ENCODE measurements at places on chromosomes 6 and 20.

DNA sequence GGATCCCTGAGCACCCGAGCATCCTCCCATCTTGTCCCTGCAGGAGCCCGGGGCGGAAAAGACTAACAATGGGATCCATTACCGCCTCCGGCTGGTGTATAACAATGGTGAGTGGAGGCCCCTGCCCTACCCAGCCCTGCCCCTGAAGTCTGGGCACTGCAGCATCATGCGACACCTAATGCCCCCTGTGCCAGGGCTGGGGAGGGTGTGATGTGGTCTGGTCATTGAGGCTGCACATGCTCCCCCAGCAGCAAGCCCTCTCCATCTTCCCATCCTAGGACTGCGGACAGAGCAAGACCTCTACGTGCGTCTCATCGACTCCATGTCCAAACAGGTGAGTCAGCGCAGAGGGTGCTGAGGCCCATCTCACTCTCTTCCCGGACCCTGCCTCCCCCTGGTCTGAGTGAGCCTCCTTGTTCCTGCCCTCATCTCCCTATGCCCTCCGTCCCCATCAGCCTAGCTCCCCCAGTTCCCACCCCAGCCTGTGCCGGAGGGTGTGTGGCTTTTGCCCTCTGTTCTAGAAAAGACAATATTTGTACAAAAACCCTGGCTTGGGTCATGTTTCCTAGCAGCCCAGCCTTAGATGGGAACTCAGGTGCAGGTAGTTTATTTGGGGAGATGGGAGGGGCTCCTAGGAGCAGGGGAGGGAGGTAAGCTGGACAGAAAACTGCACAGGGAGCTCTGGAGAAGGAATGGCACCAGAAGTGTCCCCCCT lies 13.5 kb downstream of the EBF4 start:
- no peak for DNase-seq

DNA sequence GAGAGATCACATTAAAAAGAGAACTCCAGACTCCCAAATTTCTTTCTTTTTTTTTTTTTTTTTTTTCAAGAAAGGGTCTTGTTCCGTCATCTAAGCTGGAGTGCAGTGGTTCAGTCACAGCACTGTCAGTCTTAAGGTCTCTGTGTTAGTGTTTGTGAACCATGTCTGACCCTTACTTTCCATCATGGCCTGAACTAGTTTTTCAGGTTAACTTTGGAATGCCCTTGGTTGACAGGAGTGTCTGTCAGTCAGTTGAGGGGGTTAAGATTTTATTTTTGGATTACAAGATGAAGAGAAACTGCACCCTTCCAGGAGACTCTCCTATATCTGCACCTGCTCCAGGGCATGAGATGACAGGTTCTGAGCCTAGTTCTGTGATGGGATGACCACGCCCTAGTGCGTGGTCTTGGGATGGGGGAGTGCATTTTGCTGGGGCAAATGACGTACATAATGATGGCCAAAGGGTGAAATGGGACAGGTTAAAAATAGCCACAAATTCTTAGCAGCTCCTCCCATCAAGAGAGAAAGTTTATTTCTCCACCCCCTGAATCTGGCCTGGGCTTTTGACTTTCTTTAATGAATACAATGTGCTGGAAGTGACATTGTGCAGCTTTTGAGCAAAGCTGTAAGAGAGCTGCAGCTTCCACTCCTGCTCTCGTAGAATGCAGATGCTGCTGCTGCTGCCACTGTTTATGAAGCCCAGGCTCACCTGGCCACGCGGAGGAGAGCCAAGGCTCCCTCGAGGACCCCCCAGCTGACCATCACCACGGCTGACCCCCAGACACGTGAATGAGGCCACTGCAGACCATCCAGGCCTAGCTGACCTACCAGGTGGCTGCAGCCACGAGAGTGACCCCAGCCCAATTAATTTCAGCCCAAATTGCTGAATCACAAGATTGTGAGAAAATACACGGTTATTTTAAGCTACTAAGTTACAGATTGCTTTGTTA lies 29.7 kb upstream of the FAM50B start:
- no peak for DNase-seq

DNA sequence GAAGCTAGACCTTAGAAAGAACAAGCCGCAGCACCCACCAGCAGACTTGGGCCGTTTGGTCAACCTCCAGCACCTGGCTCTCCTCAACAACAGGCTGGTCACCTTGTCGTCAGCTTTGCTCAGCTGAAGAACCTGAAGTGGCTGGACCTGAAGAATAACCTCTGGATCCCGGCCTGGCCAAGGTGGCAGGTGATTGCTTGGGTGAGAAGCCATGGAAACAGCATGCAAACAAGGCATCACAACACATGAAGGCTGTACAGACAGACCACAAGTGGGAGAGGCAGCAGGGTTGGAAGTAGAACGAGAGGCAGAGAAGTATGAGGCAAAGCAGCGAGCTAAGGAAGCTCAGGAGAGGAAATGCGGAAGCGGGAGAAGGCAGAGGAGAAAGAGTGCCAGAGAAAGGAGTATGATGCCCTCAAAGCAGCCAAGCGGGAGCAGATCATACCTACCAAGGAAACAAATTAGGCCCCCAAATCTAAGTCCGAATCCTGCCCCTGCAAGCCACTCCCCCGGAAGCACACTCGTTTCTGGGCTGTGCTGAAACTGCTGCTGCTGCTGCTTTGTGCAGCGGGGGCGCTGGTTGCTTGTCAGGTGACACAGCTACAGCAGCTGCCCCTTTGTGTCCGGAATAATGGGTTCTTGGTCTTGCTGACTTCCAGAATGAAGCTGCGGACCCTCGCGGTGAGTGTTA lies 121.6 kb upstream of the LGSN start:
- no peak for DNase-seq

DNA sequence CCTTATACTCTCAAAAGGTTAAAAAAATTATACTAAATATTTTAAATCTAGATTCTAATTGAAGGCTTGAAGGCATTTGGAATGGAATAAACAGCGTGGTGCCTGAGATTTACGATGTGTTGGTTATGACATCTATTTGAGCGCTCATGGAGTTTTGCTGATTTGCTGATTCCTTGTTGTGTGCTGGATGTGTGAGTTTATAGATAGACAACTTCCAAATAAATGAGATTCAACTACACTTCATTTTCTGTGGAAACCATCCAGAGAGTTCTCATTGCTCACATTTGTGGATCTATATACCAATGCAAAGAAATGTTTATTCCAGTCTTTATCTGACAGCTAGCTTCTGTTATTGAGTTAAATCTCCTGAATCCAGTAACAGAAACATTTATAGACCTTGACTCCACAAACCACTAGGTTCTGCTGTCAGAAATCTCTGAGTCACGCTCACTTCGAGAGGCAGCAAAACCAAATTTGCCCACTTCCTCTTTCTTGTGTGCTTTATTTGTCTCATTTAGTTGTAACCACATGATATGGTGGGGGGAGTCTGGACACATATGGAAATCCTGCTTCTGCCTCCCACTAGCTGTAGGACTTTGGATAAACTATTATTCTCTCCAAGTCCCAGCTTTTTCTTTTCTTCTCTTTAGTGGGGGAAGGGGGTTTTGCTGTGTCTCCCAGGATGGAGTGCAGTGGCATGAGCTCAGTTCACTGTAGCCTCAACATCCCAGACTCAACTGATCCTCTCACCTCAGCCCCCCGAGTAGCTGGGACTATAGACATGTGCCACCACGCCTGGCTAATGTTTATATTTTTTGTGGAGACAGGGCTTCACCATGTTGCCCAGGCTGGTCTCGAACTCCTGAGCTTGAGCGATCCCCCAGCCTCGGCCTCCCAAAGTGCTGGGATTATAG lies 54.5 kb downstream of the IPCEF1 start:
- no peak for DNase-seq

DNA sequence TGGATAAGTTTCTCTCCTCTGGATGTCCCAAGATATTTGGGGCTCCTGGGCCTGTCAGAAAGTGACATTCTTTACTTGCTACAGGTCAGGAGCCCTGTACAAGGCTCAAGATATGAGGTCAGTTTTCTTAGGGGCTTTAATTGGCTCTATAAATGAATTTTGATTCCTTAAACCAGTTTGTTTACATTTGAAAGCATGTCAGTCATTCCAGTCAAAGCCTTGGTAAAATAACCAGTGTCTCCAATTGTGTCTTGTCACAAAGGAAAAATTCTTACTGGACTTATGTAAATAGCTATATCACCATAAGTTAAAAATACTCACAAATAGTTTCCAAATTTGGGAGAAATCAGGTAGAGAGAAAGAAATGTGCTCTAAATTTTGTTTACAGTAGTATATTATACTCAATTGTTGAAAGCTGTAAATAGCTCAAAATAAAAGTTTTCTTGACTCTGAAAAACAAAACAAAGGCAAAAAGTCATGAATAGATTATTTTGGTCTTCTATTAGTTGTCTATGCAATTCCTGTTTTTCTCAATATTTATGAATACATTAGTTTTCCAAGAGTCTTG lies 22.9 kb downstream of the RNF182 start:
- DNase-seq = no peak

- peak; percentile 34 for DNase-seq
These were observed 30.4 kb downstream of the RALY start for GRCh38 chr20:34023937-34024722.

GRCh38 chr6:29729774-29730328 lies 6.6 kb downstream of the HLA-F start:
- peak; percentile 6 for DNase-seq

DNA sequence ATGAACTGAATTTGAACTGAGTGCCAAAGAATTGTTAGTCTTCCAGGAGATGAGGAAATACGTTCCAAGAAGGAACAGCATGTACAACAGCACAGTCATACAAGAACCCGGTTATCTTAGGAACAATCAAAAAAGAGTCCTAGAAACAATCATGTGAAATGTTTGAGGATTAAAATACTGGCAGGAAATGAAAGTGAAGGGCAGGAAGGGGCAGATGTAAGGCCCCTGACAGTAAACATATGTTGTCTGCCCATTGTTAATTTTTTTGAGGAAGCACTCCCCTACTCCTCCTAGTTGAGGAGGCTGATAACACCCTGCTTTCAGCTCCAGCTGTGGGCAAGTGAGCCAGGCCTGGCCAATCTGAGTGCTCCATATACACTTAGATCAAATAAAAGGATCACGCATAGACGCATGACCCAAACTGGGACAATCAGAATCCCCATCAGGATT lies 220.9 kb downstream of the HACE1 start:
- no peak for DNase-seq

GRCh38 chr6:75748743-75749538 lies at the start of gene MYO6:
MYO6 (plus strand) TSS chr6:75749239; CDS start chr6:75817548, 68,309 bp downstream.
- peak; percentile 46 for DNase-seq

DNA sequence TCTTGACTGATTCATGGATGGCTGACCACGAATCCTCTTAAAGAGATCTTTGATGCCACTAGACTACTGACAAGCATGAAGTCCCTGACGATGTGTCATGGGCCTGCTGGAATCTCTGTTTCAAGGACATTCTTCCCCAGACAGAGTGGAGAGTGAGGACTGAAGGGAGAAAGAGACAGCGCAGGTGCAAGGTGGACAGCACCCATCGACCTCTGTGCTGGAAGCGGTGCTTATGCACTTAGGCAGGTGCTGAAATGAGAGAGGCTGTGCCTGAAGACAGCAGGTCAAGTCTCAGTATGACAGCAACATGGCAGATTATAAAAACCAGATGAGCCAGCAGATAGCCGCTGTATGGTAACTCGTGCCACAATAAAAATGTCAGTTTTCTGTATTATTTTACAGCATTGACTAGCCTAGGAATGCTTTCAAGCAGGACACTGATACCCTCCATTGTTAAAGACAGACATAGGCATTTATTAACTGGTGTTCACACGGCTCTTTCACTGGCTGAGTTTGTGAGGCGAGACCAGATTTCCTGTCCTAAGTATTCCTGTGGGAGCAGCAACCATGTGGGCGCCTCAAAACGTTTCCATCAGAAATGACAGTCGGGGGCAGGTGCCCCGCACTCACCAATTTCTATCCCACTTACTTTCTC lies 47.5 kb downstream of the FOXC1 start:
- peak; percentile 61 for DNase-seq

DNA sequence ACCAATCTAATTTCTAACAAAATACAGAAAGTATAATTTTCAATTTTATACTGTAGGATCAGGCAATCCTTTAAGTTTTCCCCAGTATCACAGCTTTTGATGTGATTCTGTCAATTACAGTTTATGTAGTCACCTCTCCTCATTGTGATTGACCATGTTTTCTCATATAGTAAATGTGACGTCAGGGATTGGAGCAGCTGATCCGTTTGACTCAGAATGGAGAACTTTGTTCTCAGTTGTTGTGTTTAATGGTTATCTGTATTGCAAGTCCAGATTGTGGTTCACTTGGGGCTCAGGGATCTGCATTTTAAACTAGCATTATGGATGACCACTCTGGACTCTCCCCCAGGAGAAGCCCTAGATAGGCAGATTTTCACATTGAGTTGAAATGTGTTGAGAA lies 90.6 kb downstream of the DNAH8 start:
- no peak for DNase-seq

DNA sequence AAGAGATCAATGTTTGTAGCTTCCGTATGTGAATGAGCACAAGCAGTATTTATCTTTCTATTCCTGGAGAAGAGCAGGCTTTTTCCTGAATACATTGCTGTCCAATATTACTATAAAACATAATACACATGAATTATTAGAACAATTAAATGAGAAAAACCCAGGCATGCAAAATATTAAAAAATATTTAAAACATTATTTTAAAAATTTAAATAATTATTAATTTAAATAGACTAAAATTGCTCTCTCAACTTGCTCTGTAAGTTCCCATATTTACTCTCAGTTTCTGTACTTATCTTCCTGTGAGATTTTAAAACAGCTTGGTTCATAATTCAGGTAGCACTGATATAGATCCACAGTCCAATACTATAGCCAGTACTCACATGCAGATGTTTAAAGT lies 97.0 kb downstream of the PLCB1 start:
- DNase-seq = no peak

DNA sequence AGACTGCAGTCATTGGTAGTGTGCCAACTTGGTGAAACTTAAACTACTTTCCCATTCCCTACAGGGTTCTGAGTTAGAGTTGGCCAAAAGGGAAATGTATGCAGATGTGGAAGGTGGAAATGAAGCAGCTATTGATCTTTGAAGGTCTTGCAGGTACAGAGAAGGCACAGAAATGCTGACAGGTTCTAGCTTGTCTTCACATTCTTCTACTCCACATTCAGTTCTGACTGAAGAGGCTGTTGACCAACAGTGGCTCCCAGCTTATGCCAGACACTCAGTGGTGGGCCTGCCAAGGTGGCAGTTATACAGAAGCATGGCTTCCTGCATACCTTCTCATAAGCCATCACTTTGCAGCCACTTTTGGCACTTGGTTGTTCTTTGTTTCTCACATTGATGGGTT lies 423.9 kb downstream of the CDC5L start:
- DNase-seq = no peak

DNA sequence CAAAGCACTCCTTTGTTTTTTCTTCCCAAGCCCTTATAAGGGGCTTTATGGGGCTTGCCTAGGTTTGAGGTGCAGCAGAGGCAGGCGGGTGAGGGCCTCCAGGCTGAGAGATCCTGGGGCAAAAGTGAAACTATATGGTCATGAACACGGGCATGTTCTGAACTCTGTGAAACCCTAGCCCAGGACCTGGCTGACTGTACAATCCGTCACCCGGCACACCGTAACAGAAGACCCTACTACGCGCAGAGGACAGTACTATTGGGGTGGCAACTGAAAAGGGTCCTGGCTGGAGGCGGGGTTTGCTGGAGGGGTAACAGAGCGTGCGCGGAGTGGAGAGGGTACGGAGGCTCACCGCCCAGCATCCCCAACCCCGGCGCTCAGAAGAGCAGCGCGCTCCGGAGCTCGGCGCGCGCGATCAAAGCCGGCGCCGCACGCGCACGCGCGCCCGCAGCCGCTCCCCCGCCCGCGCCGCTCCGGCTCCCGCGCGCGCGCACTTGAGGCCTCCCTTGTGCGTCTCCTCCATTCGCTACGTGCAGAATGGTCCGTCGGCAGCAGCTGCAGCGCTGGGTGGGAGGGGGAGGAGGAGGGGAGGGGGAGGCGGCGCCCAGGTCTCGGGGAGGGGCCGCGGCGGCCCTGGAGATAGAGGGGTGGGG lies 54.2 kb downstream of the MRPL14 start:
- DNase-seq = no peak

- DNase-seq = no peak
These were observed 46.9 kb downstream of the CDS2 start for GRCh38 chr20:5173751-5174150.
